ENCODE measurements at places on chromosomes 6 and 20.

DNA sequence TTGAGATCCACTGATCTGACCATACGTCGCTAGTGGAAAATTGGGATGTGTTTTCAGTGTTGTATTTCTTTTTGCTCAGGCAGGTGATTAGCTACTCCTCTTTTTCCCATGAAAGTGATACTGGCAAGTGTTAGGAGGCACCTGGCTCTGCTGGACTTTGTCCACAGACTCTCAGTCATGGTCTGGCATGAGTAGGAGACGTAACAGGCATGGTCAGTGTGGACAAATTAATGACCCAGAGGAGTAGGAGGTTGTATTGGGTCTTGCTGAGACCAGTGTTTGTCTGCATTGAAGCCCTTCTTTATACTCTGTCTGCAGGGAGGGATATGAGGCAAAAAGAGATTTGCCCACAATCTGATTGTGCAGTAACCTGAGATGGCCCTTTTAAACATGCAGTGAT is 178.7 kb downstream of the DTNBP1 start:
- DNase-seq: no peak

DNA sequence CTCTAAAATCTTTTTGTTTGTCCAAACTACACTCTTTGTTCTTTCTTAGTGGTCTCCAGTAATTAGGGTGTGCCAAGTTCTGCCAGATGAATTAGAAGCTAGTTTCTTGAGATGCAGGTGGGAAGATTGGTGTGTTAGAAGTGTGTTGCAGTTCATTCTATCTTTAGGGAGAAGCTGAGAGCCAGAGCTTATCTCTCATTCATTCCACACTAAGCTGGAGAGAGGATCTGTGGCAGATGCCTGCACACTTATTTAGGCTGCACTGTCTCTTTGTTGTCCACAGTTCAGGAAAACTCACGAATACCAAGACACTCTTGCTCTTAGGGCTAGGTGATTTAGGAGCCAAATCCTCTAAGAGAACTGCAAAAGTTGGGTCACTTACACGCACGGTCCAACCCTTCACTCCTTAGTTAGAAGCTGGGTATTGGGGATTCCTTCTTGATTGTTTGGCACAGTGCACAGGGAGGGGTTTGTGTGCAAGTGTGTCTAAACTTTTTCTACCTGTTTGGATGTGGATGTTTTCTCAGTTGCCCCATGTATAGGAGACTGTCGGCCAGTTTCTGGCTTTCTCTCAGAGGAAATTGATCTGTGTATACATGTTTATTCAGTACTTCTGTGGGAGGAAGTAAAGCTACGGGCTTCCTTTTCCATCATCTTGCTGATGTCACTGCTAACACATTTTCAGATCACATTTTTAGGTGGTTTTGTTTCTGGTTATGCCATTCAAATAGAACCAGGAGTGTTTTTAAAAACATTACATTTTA is 49.5 kb downstream of the SMAP1 start:
- peak; percentile 25 for DNase-seq

- no peak for DNase-seq
Measured at GRCh38 chr6:52725143-52725534, 38.1 kb downstream of the GSTA2 start.

DNA sequence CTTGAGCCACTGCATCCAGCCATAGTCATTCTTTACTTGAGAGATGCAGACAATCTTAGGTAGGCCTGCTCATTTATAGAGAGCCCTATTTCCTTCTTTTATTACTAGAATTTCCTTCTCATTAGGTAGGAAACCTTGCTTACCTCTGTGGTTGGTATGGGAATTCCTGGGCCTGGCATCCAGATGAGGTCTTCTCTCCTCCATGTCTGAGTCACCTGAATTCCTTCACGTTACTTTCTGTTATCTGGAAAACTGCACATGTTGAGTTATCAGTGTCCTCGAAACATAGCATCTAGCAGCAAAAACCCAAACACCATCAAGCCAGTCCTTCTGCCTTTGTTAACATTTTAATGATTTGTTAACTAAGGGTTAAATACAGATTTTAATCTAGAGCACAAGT is 2.2 kb downstream of the ZNFX1 start:
- no peak for DNase-seq

- DNase-seq: no peak
Measured at GRCh38 chr6:119116712-119117281, 38.3 kb upstream of the FAM184A start.

GRCh38 chr20:52427960-52428359 is 236.4 kb upstream of the ZFP64 start:
- DNase-seq: no peak

DNA sequence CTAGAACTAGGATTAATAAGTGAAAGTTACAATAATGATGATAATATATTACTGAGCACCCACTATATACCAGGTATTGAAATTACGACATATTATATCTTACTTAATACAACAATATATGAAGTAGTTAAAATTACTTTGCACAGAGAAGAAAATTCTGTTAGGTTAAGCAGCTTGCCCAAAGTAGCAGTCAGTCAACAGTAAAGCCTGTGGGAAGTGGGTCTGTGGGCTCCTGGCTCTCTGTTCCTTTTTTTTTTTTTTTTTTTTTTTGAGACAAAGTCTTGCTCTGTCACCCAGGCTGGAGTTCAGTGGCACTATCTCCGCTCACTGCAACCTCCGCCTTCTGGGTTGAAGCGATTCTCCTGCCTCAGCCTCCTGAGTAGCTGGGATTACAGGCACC is 4.8 kb upstream of the GTF2H4 start:
- DNase-seq: no peak

DNA sequence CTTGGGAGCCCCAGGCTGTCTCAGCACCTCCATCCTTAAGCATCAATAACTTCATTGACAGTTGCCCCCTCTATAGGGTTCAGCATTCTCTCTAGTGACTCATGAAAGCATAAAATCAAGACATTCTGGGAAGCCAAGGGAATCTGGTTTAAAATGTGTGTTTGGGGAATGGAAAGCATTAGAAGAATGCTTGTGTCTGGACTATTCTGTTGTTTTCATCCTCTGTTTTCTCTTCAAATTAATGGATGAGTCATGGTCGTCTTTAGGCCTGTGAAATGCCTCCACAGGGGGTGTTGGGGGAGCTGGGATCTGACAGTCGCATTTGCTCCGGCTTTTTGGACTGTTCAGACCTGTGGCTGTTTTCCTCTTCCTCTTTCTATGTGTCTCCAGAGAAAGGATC is 279.7 kb downstream of the CDC5L start:
- DNase-seq: no peak

DNA sequence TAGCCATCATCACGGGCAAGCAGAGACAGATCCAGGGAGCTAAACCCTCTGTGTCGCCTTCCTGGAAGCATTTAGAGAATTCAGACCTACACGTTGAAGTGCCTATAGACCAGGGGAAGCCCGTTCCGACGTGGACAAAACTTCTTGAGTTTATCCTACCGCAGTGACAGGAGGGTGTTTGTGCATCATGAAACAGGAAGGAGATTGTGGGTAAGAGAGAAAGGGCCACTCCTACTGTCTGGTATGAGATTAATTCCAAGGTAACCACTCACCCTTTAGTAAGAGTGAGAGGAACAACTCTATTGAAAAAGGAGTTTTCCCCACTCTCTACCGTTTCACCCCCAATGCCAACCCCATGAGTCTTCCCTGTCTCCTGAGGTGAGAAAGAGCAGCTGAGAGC is 133.7 kb downstream of the TFAP2C start:
- DNase-seq: no peak

GRCh38 chr6:85866758-85867401 is 224.2 kb upstream of the SYNCRIP start:
- no peak for DNase-seq

DNA sequence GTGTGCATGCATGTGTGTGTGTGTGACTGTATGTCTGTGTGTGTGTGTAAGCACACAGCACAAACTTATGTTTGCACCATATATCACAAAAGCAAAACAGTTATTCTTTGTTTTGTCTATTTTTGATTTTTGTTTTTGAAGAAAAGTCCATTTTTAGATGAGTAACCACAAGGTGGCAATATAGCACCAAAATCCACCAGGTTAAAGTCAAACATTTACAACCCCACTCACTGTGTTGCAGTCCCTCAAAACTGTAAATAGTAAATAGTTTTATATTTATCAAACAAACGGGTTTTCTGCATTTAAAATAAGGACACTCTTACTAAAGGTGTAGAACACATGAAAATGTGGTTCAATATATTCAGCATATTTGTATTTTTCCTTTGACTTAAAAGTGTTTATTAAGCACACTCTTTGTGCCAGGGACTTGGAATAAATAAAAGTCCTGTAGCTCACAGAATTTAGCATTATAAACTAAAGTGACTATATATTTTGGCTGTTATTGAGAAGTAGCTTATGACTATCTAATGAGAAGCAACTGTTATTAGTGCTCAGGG is 118.5 kb downstream of the GFRAL start:
- DNase-seq: no peak

- DNase-seq: no peak
Measured at GRCh38 chr20:54661880-54662465, 186.6 kb downstream of the DOK5 start.

All from CD8-positive, alpha-beta memory T cell (primary cell).